Activated T-helper 1 cell treated with Interleukin-2 at 50 U/mL for 16 hours (primary cell): ENCODE measurements at places on chromosomes 7 and 10.

DNA sequence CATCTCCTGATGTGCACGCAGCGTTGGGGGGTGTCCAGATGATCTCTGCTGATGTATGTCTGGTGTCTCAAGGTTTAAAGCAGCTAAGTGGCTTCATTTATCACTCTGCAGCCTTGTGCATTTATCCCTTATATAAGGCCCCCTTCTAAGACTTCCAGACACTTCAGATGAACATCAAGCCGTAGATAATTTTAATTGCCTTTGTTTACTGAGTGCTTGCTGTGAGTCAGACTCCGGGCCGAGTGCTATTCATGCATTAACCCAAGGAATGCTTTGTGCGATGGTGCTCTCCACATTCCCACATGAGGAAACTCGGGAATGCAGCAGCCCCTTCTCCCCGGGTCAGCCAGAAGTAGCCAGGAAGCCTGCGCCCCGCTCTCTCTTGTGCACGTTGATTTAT lies 328.6 kb upstream of the COBL start:
- no peak for DNase-seq

- DNase-seq: no peak
Observed at GRCh38 chr10:58502956-58503355, 9.7 kb upstream of the BICC1 start.

DNA sequence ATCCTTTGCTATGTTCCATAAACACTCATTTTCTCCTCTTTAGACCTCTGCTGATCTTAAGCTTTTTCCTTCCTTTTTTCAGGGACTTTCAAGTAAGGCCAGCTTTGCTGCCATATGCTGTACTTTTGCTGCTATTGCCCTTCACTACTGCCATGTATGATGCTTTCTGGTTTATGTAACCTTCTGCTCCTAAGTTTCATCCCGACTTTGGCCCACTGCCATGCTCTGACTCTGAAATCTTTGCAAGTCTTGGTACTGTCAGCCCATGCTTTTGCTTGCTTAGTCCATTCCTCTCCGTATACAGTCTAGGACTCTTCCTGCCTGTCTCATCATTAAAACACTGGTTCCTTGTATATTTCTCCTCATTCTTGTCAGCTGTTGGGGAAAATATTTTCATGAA lies 152.4 kb downstream of the RNF133 start:
- DNase-seq: no peak

GRCh38 chr10:47057471-47057870 lies 146.2 kb downstream of the PTPN20 start:
- DNase-seq: no peak

DNA sequence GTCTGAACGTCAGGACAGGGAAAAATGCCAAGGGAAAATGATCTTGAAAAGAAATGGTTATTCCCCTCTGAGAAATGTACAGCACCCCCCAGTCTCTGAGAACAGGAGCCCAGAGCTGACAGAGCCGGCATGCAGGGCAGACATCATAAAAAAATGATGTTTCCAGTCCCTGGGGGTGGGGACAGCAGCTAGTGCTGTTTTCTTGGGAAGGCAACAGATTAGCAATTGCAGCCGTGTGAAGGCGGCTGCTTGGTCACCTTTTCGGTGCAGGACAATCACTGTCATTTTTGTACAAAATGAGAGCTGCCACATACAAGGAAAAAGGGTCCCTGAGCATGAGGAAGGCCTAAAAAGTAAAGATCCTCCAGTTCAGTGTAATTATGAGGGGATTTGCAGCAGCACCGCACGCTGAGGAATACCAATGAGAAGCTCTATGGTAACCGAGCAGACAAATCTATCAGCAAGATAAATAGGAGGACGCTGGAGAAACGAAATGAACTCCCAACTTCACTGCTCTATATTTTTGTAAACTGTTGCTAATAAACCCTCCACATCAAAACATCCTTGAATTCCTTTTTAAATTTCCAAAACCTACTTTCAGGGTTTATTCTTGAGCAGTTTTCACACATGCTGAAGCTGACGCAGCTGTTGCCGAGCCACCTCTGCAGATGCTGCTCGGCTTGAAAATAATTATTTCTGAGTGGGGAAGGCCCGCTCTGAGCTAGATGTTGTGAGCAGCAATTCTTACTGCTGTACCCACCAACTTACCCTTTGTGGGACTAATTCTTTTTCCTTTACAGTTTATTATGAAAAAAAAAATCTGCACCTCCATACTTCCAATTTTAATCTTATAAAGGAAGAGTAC lies 98.2 kb upstream of the NEBL start:
- DNase-seq: no peak

DNA sequence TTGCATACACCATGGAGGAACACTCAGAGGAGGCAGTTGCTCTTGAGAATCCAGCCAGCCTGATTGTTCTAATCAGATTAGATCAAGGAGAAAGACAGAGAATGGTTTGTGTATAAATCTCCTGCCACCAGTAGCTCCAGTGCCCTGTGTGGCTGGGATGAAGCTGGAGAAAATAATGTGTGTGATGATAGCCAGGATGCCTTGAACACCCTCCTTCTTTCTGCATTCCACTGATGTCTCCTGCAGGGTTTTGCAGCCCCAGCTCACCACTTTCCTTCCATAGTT lies 614.7 kb upstream of the FOXK1 start:
- DNase-seq: no peak

DNA sequence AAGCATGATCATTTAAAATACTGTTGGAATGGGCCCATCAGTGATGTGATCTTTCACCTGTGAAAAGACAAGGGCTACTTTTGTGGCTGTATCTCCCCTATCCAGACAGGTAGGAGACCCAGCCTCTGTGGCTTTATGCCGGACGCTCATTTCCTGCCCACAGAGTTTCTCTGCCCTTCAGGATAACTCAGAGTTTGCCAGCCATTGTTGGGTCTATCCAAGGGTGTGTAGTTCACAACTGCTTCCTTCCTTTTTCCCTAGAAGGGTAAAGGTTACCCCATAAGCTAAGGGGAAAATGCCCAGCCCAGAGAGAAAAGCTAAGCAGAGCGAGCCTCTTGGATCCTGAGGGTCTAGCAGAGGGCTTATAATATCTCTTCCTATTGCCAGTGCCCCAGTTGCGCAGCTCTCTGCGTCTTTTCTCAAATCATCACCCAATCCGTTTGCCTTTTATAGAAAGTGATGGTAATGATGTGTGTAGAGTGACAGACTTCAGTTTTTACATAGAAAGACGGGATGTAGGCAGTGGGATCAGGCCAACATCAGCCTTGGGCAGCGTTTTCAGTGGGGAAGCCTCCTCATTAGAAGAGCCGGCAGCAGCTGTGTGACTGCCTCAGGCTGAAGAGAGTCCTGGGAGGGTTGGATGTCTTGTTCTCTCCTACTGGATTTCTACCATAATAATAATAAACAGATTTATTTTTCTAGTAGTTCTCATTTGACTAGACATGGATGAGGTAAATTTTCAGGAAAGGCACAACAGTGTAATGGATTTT lies 80.5 kb downstream of the MET start:
- DNase-seq: no peak

GRCh38 chr10:88182601-88182930 lies 319.1 kb downstream of the PTEN start:
- no peak for DNase-seq

- DNase-seq: no peak
Observed at GRCh38 chr10:120221873-120222485, 235.0 kb upstream of the PLPP4 start.

GRCh38 chr10:14616955-14617730 lies 157.6 kb downstream of the FAM107B start:
- DNase-seq: no peak

- DNase-seq: no peak
Observed at GRCh38 chr7:45138433-45139267, 18.9 kb upstream of the RAMP3 start.

GRCh38 chr7:99137411-99138180 lies 6.3 kb downstream of the SMURF1 start:
- DNase-seq: no peak

DNA sequence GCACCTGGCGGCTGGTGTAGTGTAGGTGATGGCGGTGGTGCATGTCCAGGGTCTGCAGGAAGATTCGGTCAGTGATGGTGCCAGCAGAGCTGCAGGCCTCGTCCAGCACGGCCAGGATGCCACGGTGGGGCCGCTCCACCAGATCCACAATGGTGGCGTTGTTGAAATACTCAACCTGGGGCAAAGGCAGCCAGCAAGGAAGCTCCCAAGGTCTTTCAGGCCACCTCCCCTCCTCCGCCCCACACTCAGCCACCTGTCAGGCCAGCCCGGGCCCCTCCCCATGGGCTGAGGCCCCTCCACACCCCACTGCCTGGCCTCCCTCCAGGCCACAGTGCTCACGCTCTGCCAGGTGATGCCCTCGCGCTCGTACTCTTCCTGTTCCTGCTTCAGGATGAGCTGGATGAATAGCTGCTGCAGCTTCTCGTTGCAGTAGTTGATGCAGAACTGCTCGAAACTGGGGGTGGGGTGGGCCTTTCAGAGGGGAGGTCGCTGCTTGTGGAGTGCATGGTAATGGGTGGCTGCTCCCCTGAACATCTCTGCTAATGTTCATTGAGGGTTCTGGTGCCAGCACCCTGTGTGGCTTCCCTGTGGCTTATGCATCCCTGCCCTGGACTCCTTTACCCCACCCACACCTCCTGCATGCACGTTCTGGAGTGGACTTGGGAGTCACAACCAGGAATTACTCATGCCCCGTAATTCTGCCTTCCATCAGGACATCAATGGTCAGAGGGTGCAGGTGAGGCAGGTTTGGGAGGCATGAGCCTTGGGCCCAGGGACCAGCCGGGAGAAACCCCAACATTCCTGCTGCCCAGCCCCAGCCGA lies 8.9 kb downstream of the MYO1G start:
- DNase-seq: no peak

- no peak for DNase-seq
Observed at GRCh38 chr10:10132009-10132408, 885.7 kb upstream of the CELF2 start.

GRCh38 chr7:134394056-134394455 lies 64.8 kb downstream of the AKR1B1 start:
- DNase-seq: no peak

GRCh38 chr7:80703272-80703671 lies 64.8 kb downstream of the CD36 start:
- DNase-seq: no peak

DNA sequence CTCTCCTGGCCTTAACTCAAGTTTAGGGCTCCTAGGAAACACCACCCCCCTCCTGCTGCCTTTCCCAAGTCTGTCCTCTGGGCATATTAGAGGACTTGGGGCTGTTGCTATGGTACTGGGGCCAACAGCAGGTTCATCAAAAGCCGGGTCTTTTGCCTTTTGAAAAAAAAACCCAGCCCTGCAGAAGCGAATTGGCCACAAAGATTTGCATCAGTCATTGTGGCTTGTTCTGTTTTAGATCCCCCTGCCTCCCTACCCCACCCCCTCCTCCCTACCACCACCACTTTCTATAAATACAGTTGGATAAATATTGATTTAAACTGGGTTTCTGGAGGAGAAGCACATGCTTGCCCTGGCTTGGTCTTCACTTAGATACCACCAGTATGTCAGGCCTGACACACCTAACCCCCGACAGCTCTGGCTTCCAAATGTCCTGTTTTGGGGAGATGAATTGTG lies 7.0 kb downstream of the MXI1 start:
- no peak for DNase-seq

- no peak for DNase-seq
Observed at GRCh38 chr7:25707768-25708620, 444.0 kb upstream of the NFE2L3 start.

- no peak for DNase-seq
Observed at GRCh38 chr7:46033592-46033991, 112.5 kb upstream of the IGFBP3 start.

GRCh38 chr7:16060502-16060901 lies 360.8 kb downstream of the CRPPA start:
- no peak for DNase-seq

DNA sequence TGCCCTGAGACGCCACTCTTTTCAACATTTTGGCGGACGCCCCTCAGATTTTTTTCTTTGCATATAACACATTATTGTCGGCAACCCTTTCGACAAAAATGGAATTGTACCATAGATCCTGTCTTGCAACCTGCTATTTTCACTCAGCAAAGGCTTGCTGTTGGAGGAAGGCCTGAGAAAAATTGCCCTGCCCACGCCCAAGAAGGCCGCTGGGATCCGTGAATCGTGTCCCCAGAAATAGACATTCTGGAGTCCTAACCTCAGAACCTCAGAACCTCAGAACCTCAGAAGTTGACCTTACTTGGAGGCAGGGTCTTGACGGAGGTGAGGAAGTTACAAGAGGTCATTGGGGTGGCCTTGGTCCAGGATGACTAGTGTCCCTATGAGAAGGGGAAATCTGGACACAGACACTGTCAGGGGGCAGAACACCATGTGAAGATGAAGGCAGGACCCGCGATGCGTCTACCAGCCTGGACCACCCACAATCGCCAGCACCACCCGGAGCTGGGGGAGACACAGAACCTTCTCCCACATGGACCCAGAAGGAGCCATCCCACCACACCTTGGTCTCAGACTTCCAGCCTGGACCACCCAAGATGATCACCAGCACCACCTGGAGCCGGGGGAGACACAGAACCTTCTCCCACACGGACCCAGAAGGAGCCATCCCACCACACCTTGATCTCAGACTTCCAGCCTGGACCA lies 19.1 kb upstream of the DNAAF5 start:
- no peak for DNase-seq

GRCh38 chr10:124494046-124494807 lies 32.6 kb downstream of the LHPP start:
- DNase-seq: no peak

GRCh38 chr7:105802604-105803428 lies 73.6 kb downstream of the ATXN7L1 start:
- no peak for DNase-seq

- no peak for DNase-seq
Observed at GRCh38 chr7:108261560-108262255, 131.5 kb upstream of the LAMB4 start.

DNA sequence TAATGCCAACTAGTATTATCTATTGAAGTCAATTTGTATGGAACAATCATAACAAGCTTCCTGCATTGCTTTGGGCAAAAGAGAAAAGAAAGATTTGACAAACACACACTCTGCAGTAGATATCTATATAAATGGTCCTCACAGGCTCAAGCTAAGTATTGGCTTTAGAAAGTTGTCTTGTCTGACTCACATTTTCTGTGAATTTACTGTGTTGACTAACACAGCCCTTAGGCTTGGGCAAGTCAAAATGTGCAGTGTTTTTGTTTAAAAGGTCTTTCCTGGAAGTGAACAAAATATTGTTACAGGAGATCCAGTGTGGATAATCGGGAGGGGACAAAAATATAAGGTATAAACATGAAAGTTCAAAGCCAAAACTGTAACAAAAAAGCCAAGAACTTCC lies 194.4 kb downstream of the RELN start:
- DNase-seq: no peak

GRCh38 chr7:30136117-30136731 lies 1.4 kb downstream of the MTURN start:
- no peak for DNase-seq

DNA sequence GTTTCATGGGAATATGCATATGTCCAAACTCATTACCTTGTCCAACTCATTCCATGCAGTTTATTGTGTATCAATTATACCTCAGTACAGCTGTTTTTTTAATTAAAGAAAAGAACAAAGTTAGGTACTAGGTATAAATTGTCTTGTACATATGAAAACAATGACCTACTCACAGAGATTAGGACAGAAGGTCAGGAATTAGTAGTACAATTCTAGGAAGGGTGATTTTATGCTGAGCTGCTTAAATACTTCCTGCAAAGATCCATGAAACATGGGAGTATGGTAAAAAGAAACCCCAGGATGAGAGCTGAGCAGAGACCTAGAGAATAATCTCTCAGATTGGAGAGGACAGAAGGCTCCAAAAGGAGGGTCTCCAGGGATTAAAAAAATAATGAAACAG lies 13.8 kb upstream of the KDM7A start:
- DNase-seq: no peak

GRCh38 chr10:64732372-64732957 lies 1211.3 kb downstream of the REEP3 start:
- no peak for DNase-seq
